ENCODE measurements at places on chromosomes 12 and 14.

DNA sequence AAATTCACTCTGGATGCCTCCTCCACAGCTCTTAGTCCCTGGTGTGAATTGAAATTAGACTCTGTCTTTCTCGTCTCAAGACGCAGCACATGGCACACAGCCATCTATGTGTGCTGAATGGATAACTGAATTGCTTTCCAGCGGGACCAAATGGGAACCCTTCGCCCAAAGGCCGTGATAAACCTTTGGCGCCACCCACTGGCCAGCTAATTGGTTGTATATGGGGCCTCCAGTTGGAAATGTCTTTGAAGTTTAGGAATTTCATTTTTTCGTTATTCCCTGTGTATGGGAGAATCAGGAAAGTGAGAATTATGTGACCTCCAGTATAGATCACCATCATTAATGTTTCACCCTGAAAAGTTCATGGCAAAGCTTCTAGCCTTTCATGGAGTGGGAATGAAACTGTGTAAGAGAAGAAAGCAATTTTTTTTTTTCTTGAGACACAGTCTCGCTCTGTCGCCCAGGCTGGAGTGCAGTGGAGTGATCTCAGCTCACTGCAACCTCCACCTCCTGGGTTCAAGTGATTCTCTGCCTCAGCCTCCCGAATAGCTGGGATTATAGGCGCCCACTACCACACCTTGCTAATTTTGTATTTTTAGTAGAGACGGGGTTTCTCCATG lies 9.8 kb upstream of the HSP90AA1 start:
- no peak for DNase-seq

DNA sequence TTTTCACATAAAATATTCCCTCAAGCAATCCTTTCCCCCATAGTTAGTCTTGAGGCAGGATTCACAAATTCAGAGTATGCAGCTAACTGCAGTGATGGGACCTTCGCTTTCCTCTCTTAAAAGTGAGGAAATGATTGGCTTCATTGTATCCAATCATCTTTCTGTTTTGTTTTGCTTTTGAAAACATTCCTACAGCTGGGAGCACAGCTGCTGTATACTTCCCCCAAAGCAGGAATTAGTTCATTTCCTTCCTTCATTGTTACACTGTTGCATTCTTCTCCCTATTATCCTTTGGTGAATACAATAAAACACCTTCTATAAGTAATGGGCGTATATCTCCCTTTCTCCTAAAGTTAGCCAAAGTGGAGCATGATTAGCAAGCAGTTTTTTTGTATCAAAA lies 9.4 kb upstream of the GAS2L3 start:
- DNase-seq = no peak

- DNase-seq = no peak
Measured at GRCh38 chr14:92646952-92647796, 101.3 kb downstream of the LGMN start.

GRCh38 chr14:36510078-36510799 lies 9.8 kb downstream of the NKX2-1 start:
- DNase-seq = no peak

GRCh38 chr12:63457857-63458256 lies 210.4 kb downstream of the DPY19L2 start:
- DNase-seq = no peak

DNA sequence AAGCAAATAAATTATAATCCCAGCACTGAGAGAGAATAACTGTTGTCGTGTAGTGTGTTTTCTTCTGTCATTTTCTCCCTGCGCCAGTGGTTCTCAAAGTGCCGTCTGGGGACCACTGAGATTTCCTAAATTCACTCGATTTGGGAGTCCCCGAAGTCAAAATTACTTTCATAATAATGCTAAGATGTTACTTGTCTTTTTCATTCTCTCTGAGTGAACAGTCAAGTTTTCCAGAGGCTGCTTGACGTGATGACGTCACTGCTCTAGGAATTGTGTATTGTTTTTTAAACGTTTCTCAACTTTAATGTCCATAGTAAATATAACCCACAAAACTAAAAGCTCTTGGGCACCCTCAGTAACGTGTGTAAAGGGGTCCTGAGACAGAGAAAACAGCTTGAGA lies 796 bp upstream of the POP5 start:
- no peak for DNase-seq

DNA sequence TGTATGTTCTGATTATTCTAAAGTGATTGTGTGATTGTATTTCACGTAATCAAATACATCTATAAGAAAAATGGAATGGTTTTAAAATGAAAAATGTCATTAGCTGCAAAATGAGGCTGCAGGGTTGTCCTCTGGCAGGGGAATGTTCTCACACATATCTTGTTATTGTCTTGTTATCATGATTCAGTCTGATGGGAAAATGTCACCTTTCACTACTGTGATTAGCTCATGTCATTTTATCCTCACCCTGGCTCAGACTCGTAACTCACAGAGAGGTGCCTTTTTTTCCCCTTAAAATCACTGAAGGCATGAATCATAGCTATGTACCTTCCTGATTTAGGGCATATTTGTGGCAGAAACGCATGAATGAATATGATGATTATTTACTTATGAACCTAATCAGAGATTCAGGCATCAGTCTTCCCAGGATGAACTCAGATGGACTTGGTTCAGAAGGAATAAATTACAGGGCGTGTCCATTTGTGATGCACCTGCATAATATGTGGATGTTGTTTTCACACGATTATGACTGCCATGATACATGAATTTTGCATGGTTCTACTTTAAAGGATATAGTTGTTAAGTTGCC lies 1339.2 kb downstream of the AACS start:
- no peak for DNase-seq

GRCh38 chr12:93323625-93324329 lies 53.9 kb upstream of the NUDT4 start:
- DNase-seq = no peak

DNA sequence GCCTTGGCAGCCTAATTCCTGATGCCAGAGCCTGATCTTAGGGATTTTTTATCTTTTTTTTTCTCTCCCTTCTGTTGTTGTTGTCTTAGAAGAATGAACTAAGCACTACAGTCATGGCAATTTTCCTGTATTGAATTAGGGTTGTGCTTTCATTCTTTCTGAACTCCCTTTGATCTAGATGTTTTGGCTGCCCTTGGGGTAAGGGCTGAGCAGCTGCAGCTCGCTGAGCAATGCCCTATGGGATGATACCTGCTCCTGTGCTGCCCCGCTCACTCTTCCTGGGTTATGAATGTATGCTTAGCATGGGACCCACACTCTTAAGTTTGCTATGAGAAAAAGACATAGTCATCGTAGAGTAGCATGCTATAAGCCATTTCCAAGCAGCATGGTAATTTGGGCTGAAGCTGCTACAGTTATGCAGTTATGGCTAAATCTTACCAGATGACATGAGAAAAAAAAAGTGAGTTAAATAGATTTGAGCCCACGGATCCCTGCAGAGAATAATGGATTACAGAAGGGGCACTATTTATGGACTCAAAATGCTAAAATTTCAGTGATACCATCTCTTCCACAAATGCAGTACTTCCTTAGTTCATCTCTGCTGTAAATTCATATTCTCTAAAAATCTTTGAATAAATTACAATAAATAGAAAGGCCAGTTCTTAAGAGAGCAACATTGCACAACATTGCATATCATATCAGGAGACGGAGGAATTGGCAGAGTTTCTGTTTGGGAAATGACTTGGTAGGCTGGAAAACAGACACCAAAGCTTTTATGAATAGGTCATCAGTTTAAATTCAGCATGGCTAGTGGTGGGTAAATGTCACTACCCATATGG lies 79.2 kb upstream of the PTHLH start:
- DNase-seq = no peak

DNA sequence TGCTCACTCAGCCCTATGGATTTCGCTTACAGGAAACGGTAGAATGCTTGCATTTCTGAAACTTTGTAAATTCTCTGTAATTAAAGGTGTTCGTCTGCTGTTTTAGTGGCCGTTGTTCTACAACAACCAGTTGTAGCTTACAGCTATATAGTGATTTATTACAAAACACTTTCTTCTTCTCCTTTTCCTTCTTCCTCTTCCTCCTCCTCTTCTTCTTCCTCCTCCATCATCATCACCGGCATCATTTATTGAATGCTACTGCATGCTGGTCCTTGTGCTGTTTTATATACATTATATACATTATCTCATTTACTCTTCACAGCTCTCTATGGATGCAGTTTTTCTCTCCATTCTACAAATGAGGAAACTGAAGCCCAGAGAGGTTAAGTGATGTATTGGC lies 6.4 kb downstream of the ETV6 start:
- no peak for DNase-seq

DNA sequence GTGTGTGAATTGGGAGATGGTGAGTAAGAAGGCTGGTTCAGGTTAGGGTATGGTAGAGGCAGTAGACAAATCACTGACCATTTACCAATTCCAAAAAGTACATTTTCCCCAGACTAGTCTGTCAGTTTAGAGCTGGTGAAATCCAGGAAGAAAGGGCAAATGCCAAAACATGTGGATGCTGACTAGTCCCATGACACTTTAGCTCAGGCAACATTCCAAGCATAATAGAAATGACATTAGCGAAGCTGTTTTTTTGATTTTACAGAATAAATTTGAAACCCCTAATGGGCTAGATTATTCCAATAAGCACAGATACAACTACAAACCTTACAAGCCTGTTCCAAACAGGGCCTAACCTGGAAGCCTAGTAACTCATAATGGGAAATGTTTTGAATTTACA lies 884.2 kb downstream of the FLRT2 start:
- no peak for DNase-seq

GRCh38 chr14:69392481-69392880 lies 5.6 kb downstream of the ERH start:
- no peak for DNase-seq

- no peak for DNase-seq
Measured at GRCh38 chr14:46008348-46008747, 643.2 kb downstream of the RPL10L start.

GRCh38 chr12:40436564-40436963 lies 211.8 kb downstream of the LRRK2 start:
- no peak for DNase-seq

- DNase-seq = no peak
Measured at GRCh38 chr14:104788161-104788818, 7.3 kb downstream of the AKT1 start.

DNA sequence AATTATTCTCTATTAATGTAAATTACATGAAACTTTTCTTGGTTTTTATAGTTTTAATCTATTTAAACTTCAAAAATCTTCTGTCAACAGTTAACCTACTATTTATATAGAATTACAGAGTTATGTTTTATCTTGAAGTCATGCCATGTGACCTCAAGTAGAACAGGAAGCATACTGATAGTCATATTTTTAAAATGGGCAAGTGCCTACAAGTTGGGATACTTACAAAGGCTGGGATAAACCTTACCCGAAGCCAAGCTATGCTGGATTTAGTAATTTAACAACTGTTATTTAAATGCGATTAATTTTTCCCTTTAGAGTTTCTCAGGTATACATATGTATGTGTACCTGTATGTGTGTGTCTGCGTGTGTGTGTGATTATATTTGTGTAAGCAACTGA lies 266.9 kb downstream of the RASSF9 start:
- no peak for DNase-seq

DNA sequence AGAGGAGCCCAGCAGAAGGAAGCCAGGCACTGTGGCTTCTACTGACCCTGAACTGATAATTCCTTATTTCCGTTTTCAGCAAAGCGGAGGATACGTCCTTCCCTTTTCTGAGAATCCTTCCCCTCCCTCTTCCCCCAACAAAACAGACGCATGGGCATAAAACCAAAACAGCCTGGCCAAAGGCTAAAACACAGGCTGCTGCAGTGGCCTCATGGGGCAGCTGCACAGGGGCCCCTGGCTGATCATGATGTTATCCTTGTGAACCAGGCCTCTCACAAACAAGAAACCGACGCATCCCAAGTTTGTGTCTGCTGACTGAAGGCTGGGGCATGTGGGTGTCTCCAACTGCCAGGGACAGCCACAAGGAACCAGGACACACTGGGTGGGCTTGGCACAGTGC lies 23.4 kb upstream of the STON2 start:
- DNase-seq = peak; percentile 90

GRCh38 chr14:53613404-53614253 lies 343.0 kb downstream of the BMP4 start:
- DNase-seq = no peak

GRCh38 chr12:41777064-41777790 lies 367.4 kb downstream of the GXYLT1 start:
- no peak for DNase-seq

DNA sequence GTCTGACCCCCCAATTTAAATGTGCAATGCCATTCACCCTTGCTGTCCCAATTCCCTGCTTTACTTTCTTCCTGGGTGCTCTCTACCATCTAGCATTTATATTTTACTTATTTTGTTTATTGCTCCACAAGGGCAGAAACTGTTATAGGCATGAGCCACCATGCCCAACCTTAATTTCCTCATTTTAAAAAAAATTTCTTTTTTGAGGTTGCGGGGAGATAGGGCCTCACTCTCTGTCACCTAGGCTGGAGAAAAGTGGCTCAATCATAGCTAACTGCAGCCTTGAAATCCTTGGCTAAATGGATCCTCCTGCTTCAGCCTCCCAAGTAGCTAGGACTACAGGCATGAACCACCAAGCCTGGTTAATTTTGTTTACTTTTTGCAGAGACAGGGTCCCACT lies 13.0 kb downstream of the HPD start:
- no peak for DNase-seq

DNA sequence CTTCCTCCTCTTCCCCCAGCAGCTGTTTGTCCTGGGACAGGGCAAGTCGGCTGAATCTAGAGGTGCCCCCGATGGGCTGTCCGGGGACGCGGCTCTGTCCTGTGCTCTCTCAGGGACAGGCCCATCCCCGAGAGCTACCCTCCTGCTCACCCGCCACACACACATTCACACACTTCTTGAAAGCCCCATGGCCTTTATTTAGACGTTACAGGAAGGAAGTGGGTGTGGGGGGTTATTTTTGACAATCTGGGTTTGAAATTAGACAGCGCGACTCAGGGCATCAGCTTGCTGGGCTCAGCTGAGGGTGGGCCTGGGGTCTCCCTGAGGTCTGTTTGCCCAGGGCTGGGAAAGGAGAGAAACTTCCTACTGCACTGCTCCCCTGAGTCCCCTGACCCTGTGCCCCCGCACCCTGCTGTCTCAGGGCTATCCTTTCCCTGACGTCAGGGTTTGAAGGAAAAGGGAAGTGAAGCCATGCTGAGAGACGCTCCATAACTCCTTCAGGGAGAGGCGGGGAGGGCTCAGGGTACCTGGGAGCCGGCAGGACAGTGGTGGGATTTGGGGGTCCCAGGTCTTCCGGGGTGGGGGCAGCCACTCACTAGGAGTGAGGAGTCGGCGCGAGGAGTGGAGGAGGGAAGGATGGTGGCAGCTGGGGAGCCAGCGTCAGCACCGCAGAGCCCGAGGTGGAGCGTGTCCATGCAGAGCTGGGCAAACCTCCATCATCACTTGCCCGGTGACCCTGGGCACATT lies 8.1 kb downstream of the PTPN6 start:
- peak; percentile 76 for DNase-seq

DNA sequence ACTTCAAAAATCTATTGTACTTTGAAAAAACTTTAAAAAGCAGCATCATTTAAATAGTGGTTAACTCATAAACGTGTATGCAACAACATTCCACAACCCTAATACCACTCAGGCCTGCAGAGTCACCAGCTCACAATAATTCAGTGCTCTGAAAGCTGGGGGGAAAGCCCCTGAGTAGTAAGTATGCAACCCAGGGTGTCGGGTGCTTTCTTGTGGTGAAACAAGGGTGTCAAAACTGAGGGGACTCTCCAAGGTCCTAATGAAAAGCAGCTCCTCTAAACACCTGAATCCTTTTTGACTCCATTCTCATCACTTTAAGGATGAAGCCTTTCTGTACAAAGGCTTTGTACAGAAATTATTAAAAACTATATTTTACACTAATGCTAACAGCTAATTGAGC lies 33.7 kb downstream of the FGFR1OP2 start:
- DNase-seq = no peak

All from GF-D8 (cell line).